ENCODE measurements at places on chromosomes 13 and 19.

DNA sequence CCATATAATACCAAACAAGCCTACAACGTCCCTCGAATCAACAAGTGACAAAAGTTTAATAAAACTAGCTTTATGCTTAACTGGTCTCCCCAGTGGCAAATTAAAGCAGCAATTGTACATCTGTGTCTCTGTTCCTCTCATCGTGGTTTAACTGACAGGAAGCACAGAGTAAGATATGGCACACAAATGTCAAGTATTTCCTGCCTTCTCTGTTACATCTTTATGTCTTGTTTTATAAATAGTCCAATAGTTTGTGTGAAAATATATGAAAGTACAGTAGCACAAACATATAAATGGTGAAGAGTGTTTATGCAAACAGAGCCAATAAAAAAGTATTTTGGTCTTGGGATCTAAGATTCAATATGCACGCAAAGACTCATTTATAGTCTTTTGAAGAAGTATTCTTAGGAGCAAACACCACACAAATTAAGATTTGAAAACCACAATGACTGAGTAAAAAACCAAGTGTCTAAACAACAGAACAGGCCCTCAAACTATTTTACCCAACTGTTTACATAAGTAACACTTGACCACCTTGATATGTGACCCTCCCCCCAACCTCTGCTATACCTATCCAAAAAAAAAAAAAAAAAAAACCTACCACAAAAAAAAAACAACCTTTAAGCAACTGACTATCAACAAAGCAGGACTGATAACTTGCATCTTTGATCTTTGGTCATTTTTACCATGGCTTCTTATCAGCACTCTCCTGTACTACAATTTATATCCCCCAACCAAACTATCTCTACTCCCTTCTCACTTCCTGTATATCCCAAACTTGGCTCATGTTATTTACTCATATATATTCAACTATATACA is 14.0 kb downstream of the ELF1 start:
- no peak overlapping the region for H3K27ac ChIP-seq
- H3K4me1 ChIP-seq, result peaks cover 33% of the 10 kb centered on the region
- no peak for DNase-seq
- H3K27me3 ChIP-seq, result no peaks in the 10 kb centered on the region

DNA sequence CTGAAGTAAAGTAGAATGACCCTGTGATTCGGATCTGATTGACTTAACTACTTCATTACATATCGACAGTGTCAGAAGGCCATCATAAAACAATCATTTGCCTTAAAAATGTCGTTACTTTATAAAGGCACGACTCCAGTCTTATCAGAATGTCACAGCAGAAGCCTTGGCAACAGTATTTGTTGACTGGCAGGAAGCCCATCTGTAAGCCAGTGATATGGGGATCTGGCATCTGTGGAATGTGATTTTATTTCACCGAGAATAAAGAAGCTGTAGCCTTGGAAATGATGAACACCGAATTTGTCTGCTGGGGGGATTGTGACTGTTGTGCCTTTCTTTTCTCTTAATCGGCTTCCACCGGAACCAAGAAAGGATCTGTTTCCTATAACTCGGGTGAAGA is 362.5 kb downstream of the TDRD3 start:
- no peak for DNase-seq
- H3K36me3 ChIP-seq, result peaks cover 3% of the 10 kb centered on the region
- H3K4me3 ChIP-seq, result peak overlapping the region; percentile 19
- peak overlapping the region; percentile 15 for H3K27ac ChIP-seq
- peaks cover 33% of the 10 kb centered on the region for H3K4me1 ChIP-seq

GRCh38 chr19:18014197-18014596 is 6.2 kb downstream of the ARRDC2 start:
- H3K27ac ChIP-seq, result no peak overlapping the region
- H3K4me3 ChIP-seq, result peak overlapping the region; percentile 20
- no peak for DNase-seq
- no peaks in the 10 kb centered on the region for H3K36me3 ChIP-seq
- peaks cover 24% of the 10 kb centered on the region for H3K4me1 ChIP-seq

DNA sequence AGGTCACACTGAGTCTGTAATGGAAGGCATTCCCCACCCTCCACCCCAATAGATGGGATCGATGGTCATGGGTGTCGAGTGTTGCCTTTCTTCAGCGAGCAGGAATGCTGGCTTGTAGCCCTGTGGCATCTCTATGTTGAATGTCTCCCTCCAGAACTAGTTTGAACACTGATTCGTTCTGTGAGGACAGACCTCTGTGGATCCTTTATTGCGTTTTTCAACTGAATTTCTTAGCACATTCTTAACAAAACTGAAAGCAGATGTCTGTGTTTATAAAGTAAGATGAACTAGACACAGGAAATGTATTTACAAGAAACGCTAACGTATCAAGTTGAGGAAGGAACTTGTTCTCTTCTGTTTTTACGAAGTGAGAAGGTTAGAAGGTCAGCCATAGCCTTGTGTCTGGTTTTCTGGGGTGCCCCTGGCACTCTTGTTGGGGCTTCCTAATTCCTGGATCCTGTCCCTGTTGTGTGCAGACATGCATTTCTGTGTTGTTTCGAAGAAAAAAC is 36.8 kb upstream of the TM9SF2 start:
- no peak overlapping the region for H3K27ac ChIP-seq
- H3K4me1 ChIP-seq, result peaks cover 7% of the 10 kb centered on the region
- peaks cover 6% of the 10 kb centered on the region for H3K27me3 ChIP-seq
- H3K4me3 ChIP-seq, result no peak overlapping the region

GRCh38 chr13:93477238-93477637 is 250.6 kb downstream of the GPC6 start:
- H3K27ac ChIP-seq, result no peak overlapping the region
- H3K4me3 ChIP-seq, result no peak overlapping the region
- no peak for DNase-seq
- no peaks in the 10 kb centered on the region for H3K4me1 ChIP-seq
- H3K36me3 ChIP-seq, result no peaks in the 10 kb centered on the region

DNA sequence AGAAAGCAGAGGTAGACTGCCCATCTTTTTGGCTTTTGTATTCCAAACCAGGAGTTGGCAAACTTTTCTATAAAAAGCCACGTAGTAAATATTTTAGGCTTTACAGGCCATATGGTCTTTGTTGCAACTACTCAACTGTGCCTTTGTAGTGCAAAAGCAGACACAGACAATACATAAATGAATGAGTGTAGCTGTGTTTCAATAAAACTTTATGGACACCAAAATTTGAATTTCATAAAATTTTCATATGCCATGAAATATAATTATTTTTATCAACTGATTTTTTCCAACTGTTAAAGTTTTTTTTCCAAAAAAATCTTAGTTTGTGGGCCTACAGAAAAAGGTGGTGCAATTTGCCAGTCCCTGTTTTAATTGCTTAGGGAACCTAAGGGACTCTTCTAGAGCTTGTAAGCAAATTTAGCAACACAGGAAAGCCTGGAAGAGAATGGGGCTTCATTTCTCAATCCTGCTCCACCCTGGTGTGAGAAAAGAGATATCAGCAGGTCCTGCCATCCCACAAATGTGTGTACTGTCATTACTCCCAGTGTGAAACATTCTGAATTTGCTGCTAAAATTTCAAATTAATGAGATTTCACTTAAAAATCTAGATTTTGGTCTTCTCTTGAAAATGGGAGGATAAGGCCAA is 194.2 kb downstream of the RGCC start:
- H3K36me3 ChIP-seq, result no peaks in the 10 kb centered on the region
- H3K4me1 ChIP-seq, result peaks cover 37% of the 10 kb centered on the region
- no peak overlapping the region for H3K4me3 ChIP-seq
- H3K27me3 ChIP-seq, result no peaks in the 10 kb centered on the region
- H3K27ac ChIP-seq, result no peak overlapping the region
- no peak for DNase-seq

DNA sequence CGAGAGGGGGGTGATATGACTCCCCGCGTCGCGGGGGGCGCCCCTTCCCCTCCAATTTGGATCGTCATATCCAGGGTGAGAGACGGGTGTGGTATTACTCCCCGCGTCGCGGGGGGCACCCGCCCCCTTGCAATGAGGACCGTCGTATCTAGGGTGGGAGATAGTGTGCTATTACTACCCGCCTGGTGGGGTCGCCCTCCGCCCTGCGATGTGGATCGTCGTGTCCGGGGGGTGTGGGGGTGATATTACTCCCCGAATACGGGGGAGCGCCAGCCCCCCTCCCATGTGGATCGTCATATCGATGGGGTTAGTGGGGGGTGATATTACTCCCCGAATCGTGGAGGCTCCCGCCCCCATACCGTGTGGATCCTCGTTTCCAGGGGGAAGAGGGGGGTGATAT is 29.2 kb upstream of the RGCC start:
- peaks cover 11% of the 10 kb centered on the region for H3K4me1 ChIP-seq
- H3K4me3 ChIP-seq, result no peak overlapping the region
- H3K27ac ChIP-seq, result no peak overlapping the region
- H3K27me3 ChIP-seq, result peaks cover 14% of the 10 kb centered on the region
- H3K36me3 ChIP-seq, result no peaks in the 10 kb centered on the region

- H3K27me3 ChIP-seq, result no peaks in the 10 kb centered on the region
- DNase-seq, result no peak
- H3K4me1 ChIP-seq, result no peaks in the 10 kb centered on the region
- no peak overlapping the region for H3K4me3 ChIP-seq
- no peaks in the 10 kb centered on the region for H3K36me3 ChIP-seq
Observed at GRCh38 chr13:93824286-93824685, 597.7 kb downstream of the GPC6 start.

GRCh38 chr13:50635504-50635903 is 208.0 kb downstream of the DLEU7 start:
- H3K27me3 ChIP-seq, result no peaks in the 10 kb centered on the region
- H3K27ac ChIP-seq, result no peak overlapping the region
- DNase-seq, result no peak
- H3K4me1 ChIP-seq, result peaks cover 18% of the 10 kb centered on the region

DNA sequence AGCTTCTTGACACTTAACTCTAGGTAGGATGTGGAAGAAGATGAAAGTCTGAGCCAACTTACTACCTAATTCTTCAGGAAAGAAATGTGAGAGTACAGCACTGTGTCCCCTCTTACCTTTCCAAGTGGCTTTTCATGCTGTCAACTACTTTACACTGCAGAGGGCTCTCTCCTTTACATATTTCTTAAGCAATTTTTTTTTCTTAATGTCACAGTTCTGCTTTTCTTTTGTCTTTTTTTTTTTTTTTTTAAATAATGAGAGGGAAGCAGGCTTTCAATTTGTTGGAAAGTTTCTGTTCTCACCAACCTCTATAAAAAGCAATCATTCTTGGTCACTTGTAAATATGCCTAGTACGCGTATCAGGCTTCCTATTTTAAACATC is 212.7 kb upstream of the MIR17HG start:
- H3K4me1 ChIP-seq, result peaks cover 59% of the 10 kb centered on the region
- peaks cover 4% of the 10 kb centered on the region for H3K36me3 ChIP-seq
- H3K27me3 ChIP-seq, result no peaks in the 10 kb centered on the region
- no peak overlapping the region for H3K27ac ChIP-seq
- no peak overlapping the region for H3K4me3 ChIP-seq

GRCh38 chr19:51456541-51457290 is 1.5 kb downstream of the SIGLEC8 start:
- H3K27me3 ChIP-seq, result peaks cover 42% of the 10 kb centered on the region
- H3K36me3 ChIP-seq, result no peaks in the 10 kb centered on the region
- no peak overlapping the region for H3K27ac ChIP-seq
- DNase-seq, result no peak

- H3K27me3 ChIP-seq, result peaks cover 4% of the 10 kb centered on the region
- no peak within 1 kb of the TSS for H3K27ac ChIP-seq
- H3K4me3 ChIP-seq, result no peak within 1 kb of the TSS
- no peak for DNase-seq
- no peaks in the 10 kb centered on the region for H3K36me3 ChIP-seq
- peaks cover 4% of the 10 kb centered on the region for H3K4me1 ChIP-seq
Observed at GRCh38 chr19:38788478-38789243, at the start of gene LGALS7B. LGALS7B (plus strand) TSS chr19:38789200; CDS start chr19:38789227, 27 bp downstream.
